ENCODE measurements at places on chromosomes 1 and 21.

DNA sequence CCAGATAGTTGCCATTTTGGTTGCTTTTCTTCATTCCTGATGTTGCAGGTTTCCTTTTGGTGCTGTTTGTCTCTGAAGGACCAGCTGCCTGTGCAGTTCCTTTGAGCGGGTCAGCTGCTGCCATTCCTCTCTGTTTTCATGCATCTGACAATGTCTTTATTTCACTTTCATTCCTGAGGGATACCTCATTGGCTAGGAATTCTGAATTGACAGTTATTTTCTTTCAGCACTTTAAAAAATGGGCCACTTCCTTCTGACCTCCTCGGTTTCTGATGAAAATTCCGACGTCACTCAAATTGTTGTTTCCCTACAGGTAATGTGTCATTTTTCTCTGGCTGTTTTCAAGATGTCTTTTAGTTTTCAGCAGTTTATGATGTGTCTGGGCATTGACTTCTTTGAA lies 24.8 kb downstream of the CCSAP start:
- DNase-seq, result peak; percentile 79

DNA sequence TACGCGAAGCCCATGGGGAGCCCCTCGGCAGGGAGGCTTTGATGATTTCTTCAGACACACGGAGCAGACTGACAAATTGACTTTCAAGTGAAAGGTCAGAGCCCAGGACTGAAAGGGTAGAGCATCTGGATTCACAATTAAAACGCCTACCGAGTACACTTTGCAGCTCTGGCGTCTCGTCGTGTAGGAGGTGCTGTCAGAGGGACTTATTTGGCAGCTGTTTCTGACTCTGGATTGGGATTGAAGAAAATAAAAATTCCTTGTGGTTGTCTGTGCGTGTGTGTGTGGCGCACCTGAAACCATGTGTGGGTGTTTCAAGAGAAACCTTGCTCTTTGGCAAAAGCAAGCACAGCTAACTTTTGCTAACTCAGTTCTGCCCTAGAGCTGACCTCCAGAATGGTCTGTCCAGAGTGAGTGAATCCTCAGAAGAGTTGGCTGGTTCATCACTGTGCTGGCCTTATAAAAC lies 348.7 kb downstream of the HLX start:
- DNase-seq, result no peak

DNA sequence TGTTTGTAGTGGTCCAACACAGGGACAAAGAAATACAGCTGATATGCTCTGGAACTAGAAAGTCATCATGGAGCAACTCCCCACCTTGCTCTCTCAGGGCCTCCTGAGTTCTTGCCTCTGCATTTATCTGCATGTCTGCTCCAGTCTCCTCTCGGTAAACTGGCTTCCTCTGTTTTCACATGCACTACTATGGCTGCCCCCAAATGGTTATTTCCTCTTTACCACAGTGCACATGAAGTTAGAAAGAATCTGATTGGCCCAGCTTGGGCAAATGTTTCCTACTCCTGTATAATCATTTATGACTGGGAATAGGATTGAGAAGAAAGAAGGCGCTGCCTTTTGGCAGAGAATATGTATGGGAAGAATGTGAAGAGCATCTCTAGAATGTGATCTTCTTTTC lies 16.5 kb upstream of the PSMB2 start:
- DNase-seq, result no peak

DNA sequence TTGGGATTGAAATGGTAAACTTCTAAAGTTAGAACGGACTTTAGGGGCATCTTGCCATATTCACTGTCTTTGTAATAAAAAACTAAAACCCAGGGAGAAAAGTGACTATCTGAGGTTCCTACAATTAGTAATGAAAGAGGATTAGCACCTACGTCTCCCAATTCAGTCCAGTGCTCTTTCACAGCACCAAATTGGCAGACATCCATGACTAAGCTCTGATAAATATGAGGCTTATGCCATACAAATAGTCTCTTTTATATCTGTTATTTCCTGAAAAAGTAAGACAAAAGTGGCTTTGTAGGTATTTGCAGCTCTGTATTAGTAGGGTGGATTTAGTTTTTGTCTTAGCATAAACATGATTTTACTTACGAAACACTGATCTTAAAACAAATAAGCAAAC lies 315.0 kb upstream of the NRIP1 start:
- DNase-seq, result peak; percentile 31

- DNase-seq, result no peak
Observed at GRCh38 chr1:164912290-164912689, 353.3 kb downstream of the PBX1 start.

- DNase-seq, result peak; percentile 24
Observed at GRCh38 chr1:12148160-12148957, 18.4 kb upstream of the TNFRSF1B start.

- DNase-seq, result no peak
Observed at GRCh38 chr1:236144033-236144432, 1.7 kb downstream of the GPR137B start.

- DNase-seq, result no peak
Observed at GRCh38 chr1:22619252-22619651, 17.2 kb upstream of the C1QA start.

- no peak for DNase-seq
Observed at GRCh38 chr1:156773607-156774006, 6.3 kb downstream of the PRCC start.

DNA sequence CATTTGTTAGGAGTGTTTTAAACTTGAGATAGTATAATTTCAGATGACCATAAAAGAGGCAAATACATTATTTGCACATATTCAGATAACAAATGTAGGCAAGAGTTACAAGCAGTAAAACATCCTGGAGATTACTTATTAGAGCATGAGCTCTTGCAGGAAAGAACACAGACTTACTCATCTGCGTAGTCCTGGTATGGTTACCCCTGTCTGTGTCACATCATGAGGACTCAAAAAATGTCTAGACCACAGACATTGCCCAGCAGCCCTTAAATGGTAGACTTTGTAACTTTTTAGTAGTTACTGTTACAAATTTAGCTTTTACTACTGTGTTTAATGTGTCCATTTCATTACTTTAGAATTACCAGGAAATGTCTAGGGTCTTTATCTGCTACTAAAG lies 12.8 kb downstream of the CACHD1 start:
- peak; percentile 41 for DNase-seq

- DNase-seq, result peak; percentile 44
Observed at GRCh38 chr1:8284127-8284526, 33.8 kb upstream of the SLC45A1 start.

DNA sequence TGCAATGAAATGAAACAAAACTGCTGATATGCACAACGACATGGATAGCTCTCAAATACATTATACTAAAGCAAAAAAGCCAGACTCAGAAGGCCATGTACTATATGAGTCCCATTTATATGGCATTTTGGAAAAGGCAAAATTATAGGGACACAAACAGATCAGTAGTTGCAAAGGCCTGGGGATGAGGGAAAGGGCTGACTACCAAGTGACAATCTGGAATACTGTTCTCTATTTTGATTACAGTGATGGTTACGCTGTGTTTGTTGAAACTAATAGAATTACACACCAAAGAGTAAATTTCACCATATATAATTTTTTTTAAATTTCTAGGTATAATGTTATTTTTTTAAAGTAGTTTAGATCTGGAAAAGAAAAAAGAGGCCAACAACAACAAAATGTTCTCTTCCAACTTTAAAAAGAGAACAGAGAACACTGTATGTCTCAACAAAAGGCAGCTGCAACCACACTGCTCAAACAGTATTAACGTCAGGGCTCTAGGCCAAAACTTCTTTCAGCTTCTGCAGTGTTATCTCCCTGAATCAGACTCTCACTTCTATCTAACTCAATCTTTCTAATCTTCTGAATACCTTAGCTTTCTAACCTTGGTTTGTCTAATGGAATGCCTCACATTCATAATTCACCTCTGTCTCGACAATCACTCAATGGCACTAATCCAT lies 75.8 kb downstream of the FOXJ3 start:
- DNase-seq, result peak; percentile 75

DNA sequence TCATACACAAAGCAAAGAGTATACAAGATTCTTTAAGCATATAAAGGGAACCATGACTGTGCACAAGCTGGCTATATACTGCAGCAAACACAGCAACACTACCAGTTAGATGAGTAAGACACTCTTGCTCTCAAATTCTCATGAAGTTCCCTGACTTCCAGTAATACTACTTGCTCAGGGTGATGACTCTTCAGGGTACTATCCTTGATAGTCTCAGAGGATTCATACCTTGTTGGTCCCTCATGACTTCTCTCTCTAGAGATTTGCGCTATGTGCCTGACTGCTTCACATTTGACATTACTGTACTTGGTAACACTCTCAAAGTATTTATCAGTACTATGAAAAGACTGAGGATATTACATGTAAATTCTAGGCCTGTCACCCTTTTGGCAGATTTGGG lies 159.8 kb upstream of the ZRANB2 start:
- no peak for DNase-seq

- no peak for DNase-seq
Observed at GRCh38 chr1:186530109-186530508, 69.2 kb upstream of the PDC start.

DNA sequence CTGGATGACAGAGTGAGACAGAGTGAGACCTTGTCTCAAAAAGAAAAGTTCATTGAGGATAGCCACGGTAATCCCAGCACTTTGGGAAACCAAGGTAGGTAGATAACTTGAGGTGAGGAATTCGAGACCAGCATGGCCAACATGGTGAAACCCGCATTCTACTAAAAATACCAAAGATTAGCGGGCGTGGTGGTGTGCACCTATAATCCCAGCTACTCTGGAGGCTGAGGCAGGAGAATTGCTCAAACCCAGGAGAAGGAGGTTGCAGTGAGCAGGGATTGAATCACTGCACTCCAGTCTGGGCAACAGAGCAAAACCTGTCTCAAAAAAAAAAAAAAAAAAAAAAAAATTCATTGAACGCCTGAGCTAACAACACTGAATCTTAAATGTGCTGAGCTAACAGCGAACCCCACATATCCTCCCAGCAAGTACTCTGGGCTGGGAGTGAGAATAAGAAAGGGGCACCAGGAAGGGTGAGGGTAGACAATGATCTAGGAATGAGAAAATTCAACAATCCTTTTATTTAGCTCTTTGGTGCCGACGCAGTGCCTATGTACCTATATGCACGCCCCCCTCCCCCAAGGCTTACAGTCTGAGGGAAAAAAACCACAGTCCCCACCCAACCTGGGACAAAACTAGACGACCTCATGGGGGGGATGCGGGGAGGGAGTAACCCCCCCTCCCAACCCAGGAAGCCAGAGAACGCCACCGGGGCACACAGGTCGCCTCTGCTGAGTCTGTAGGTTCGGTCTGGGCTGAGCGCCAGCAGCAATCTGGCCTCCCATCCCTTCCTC lies 1.4 kb upstream of the CACNA1S start:
- no peak for DNase-seq

GRCh38 chr21:44686843-44687561 lies 5.0 kb upstream of the KRTAP12-1 start:
- DNase-seq, result no peak

GRCh38 chr1:40703316-40703715 lies 11.8 kb downstream of the NFYC start:
- DNase-seq, result peak; percentile 73
